ENCODE measurements at places on chromosomes 1 and 21.

DNA sequence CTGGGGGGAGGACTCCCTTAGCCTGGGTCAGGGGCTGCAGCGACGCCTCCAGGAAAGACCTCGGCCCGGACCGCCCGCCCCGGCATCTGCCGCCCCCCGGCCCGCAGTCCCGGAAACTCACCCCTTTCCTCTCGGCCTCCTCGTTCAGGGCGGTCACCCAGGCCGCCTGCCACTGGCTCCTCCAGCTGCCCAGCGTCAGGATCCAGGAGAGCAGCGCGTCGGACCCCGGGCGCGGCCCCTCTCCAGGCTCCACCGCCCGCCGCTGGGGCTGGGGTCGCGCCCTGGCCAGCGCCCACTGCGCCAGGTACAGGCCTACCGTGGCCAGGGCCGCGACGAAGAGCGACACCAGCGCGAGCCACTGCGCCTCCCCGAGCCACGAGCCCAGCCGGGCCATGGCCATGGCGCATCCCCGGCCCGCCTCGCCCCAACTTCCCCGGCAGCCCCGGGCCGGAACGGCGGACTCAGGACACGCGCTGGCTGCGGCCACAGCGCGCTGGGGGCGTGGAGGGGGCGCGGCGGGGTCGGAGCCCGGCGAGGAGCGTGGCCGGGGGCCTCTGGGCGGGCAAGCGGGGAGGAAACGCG is 478 bp downstream of the C2CD2 start:
- peak; percentile 57 for DNase-seq

DNA sequence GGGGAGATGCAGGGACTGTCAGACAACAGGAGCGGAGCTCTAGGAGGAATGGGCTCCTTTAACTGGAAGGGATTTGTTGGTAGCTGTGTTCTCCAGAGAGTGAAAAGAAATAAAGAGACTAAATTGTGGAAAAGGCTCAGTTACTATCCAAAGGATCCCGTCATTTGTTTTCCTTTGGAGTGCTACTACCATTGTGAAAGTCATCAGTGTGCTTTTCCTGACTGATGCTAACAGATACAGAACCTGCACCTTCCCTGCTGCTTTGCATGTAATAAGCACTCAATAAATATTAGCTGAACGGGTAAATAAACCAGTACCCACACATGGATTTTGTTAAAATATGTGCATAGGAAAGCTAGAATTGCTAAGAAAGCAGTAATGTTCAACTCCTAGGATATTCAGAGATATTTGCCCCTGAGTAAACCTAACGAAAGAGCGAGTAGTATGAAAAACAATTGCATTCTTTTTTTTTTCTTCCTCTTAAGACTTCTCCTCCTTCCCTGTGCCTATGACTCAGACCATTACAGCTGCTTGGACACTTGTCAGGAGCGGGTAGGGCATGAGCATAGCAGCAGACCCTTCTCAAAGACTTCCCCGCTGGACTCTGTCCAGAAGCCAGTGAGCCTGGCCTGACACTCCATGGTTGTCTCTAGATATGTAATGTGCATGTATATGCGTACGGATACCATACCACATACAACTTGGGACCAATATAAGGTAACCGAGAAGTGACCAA is 41.7 kb downstream of the PTGFRN start:
- DNase-seq = no peak

DNA sequence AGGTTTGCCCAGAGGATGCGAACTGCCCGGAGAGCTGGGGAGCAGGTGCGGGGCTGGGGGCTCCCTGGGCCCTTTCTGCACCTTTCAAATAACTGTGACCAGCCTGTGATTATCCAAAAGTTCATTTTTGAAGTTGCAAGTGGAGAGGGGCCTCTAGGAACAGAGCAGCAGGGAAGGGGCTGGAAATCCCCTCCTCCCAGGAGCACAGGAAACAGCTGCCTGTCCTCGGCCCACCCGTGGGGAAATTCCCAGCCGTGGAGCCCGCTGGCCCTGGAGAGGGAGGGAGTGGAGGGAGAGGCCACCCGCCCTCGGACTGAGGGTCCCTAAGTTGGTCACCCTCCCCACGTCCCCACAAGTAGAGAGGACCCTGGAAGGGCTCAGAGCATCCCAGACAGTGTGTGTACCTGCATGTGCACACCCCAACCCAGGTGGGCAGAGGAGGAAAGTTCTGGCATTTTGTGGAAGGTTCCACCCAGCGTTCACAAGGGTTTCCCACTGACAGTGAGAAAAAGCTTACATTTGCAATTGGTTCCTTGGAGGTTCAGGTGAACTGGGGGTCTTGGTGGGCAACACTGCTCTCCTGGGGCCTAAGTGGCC is 1.2 kb upstream of the TNFRSF4 start:
- DNase-seq = no peak

DNA sequence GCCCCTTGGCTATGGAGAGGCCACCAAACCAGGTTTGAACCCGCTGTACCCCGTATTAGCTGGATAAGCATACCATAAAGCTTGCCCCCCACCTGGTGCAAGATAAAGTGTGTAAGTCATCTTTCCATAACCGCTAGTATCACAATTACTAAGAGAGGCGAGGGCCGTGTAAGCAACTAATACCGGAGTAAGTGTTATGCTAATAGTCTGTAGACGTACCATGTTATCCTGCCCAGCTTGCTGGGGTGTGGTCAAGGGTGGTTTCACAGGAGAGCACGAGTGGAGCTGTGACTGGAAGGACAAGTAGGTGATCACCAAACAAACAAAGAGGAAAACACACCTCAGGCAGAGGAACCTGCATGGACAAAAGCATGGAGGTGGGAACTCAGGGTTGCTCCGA is 3.6 kb upstream of the TNFRSF1B start:
- no peak for DNase-seq

- no peak for DNase-seq
Measured at GRCh38 chr1:198437332-198437731, 103.1 kb downstream of the ATP6V1G3 start.

- peak; percentile 3 for DNase-seq
Measured at GRCh38 chr1:100575406-100575805, 37.5 kb downstream of the GPR88 start.

GRCh38 chr1:112501810-112502641 is 6.7 kb upstream of the WNT2B start:
- DNase-seq = peak; percentile 44

DNA sequence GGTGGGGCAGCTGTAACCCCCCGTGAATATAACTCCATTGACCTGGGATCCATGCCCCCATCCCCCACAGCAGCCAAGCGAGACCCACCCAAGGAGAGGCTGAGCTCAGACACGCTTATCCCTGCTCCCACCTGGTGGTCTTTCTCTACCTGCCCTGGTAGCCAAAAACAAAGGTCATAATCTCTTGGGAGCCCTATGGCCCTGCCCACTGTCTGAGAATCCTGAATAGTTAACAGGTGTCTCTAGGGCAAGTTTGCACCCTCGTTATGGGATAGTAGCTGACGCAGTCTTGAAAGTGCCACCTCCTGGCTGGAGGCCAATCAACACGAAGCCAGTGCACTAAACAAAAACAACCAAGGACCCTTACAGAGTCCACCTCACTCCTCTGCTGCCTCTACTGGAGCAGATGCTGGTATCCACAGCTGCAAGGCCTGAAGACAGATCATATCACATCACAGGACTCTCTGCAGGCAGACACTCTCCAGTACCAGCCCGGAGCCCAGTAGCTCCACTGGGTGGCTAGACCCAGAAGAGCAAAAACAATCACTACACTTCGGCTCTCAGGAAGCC is 134.3 kb upstream of the C1orf174 start:
- no peak for DNase-seq

DNA sequence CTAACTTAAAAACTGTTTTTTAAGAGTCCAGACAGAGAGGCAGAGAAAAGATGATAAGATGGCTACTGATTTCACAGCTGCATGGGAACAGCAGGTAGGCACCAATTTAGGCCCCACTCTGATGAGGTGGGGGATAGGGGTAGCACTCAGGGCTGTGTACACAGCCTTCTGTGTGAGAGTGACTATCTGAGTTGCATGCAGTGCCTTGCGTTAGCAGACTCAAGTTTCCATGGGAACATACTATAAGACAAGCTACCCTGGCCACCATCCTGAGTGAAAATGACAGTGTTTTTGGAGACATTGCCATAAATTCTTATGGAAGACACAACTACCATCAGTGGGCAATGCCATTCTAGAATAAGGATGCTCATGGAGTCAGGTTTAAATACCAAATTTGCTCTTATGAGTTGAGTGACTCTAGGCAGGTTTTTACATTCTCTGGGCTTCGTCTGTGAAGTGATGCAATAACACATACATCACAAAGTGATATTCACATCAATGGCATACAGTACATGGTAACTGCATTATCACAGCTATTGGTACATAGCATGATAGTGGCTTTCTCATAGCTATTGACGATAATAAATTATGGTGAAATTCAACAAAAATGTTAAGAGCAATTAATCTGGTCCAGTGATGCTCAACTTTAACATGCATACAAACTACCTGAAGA is 30.5 kb downstream of the SLC9C2 start:
- peak; percentile 7 for DNase-seq
